H1 (cell line): ENCODE measurements at places on chromosomes 3 and 15. TPM values are rescaled to one million over a fixed set of nuclear protein-coding genes. Genes with fewer than 3 reads are reported as not detected.

- no peaks in the 10 kb centered on the region for H3K27me3 ChIP-seq
- H3K4me1 ChIP-seq, result peaks cover 17% of the 10 kb centered on the region; the same call in 1 of the 2 replicates
- peak overlapping the region; percentile 67 for H3K27ac ChIP-seq
Observed at GRCh38 chr15:39172380-39173281, 408.2 kb upstream of the THBS1 start.

DNA sequence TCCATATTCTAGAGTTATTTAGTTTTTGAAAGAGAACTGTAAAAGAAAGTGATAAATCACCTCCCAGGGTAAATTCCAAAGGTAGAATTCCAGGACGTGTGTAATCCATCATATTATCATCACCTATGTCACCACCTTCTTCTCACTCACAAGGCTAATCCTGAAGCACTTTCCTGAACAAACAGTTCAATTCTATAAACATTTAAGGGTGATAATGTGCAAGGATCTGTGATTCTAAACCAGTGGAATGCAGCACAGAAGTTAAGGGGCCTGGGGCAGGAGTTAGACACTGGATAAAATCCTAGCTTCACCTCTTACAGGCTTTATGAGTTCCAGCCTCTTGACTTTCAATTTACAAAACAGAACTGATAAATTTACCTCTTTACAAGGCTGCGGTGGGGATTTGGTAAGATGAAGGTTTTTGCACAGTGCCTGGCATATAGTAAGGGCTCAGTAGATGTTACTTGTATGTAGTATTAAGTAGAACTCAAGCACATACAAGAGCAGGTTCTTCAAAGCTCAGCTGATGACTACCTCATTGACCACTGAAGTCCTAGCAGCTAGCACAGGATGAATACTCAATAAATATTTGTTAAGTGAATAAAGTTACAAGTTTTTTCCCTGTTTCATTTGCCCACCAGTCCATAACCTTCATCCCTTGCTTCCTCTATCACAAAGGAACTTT, 47.3 kb upstream of the CCDC80 start:
- no peaks in the 10 kb centered on the region for H3K36me3 ChIP-seq
- H3K27me3 ChIP-seq, result no peaks in the 10 kb centered on the region
- H3K4me3 ChIP-seq, result no peak overlapping the region
- DNase-seq, result no peak
- H3K4me1 ChIP-seq, result 0 out of 2 replicates have a peak, but pooled peaks cover 1% of the 10 kb centered on the region
- no peak overlapping the region for H3K27ac ChIP-seq

DNA sequence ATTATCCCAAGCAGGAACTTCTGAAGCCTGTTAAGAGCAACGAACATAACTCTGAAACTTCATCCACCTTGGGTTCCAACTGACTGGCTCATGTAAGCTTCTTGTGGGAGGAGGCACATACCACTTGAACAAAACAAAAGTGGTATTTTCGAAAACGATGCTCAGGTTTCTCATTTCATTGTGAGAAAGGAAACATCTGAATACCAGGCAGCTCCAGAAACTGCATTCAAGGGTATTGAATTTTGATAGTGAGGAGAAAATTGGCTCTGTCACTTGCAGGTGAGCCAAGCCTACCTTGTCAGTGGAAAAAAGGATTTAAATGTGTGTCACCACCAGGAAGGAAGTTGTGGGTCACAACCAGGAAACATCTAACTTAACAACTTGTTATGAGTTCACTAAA, 218.1 kb upstream of the SATB1 start:
- H3K27ac ChIP-seq, result no peak overlapping the region
- H3K36me3 ChIP-seq, result no peaks in the 10 kb centered on the region
- H3K27me3 ChIP-seq, result no peaks in the 10 kb centered on the region
- DNase-seq, result no peak
- H3K4me3 ChIP-seq, result no peak overlapping the region

DNA sequence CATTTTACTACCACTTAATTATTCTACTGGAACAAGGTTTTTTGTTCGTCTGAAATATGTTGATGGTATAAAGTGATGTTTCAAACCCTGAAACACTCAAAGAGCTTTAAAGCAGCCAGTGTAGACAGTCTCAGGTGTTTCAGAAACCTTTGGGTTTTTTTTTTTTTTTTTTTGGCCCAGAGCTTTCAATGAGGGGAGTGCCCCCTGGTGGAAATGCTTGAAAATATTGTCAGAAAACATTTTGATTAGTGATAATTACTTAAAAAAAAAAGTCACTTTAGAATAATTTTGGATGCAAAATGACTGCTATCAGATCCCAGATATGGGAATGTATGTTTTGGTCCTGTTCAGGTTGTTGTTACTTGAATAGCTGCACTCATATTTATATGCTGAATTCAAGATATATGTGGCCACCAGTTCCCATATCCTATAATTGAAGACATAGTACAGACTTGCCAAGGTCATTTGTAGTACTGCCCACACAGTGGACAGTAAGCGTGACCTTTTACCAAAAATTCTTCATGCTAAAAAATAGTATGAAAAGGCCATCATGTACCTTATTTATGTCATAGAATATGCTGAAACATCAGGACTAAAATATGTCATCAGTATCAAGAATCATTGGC, 35.9 kb downstream of the SATB1 start:
- no peaks in the 10 kb centered on the region; the same call in none of the 2 replicates for H3K4me1 ChIP-seq
- peaks cover 4% of the 10 kb centered on the region; the same call in 1 of the 2 replicates for H3K36me3 ChIP-seq
- no peak for DNase-seq
- H3K4me3 ChIP-seq, result no peak overlapping the region

DNA sequence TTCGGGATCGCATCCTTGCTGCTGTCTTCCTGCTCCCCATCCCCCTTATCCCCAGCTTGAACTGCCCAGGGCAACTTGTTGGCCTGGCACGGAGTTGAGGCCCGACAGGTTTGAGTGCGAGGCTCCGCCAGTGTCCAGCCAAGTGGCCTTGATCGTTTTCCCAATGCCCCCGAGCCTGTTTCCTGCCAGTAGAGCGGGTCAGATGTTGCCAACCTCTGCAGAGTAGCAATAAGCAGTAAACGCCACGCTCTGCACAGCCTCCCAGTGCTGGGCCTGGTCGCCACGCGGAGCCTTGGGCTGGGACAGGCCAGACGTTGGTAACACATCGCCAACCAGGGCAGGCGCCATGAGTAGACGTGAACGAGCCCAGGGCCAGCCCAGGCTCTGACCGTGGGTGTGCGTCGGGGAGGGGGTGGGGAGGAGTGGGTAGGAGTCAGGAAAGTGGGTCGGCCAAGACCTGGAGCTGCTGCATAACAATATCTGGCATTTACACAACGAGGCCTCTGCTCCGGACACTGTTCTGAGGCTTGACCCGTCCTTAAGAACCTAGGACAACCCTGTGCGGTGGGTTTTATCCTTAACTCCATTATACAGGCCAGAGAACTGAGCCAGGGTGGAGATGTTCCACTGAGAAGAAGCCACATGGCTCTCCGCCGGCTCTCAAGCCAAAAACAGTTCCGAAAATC, 444 bp upstream of the ABHD14A start:
- H3K27ac ChIP-seq, result no peak overlapping the region
- DNase-seq, result no peak

- no peak for DNase-seq
- H3K4me3 ChIP-seq, result no peak overlapping the region
- no peaks in the 10 kb centered on the region for H3K4me1 ChIP-seq
- no peak overlapping the region for H3K27ac ChIP-seq
- H3K27me3 ChIP-seq, result no peaks in the 10 kb centered on the region
- H3K36me3 ChIP-seq, result no peaks in the 10 kb centered on the region
Observed at GRCh38 chr3:178498871-178499270, 37.4 kb upstream of the KCNMB2 start.

DNA sequence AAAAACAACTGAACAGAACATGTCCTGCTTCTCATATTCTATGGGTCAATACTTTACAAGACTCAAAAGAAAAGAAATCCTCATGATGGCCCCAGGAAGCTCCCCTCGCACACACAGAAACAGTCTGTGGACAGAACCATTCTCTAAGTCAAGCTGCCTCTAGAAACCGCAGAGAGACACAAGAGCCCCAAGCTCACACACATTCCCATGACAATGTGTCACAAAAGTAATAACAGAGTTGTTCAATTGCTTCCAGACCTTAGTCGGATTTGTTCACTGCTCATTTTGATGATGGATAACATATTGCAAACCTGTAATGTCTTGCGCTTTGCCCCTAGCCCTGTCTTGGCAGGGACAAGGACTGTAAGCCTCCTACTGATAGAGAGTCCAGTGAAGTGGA, 60.9 kb downstream of the UMPS start:
- no peak overlapping the region for H3K4me3 ChIP-seq
- H3K36me3 ChIP-seq, result peaks cover 6% of the 10 kb centered on the region; the same call in 1 of the 2 replicates
- no peak overlapping the region for H3K27ac ChIP-seq
- H3K4me1 ChIP-seq, result no peaks in the 10 kb centered on the region
- no peak for DNase-seq

- no peaks in the 10 kb centered on the region for H3K36me3 ChIP-seq
- H3K27ac ChIP-seq, result no peak overlapping the region
- peaks cover 2% of the 10 kb centered on the region for H3K4me1 ChIP-seq
- no peak overlapping the region for H3K4me3 ChIP-seq
- no peak for DNase-seq
Observed at GRCh38 chr15:63015618-63016017, 26.9 kb upstream of the TPM1 start.

DNA sequence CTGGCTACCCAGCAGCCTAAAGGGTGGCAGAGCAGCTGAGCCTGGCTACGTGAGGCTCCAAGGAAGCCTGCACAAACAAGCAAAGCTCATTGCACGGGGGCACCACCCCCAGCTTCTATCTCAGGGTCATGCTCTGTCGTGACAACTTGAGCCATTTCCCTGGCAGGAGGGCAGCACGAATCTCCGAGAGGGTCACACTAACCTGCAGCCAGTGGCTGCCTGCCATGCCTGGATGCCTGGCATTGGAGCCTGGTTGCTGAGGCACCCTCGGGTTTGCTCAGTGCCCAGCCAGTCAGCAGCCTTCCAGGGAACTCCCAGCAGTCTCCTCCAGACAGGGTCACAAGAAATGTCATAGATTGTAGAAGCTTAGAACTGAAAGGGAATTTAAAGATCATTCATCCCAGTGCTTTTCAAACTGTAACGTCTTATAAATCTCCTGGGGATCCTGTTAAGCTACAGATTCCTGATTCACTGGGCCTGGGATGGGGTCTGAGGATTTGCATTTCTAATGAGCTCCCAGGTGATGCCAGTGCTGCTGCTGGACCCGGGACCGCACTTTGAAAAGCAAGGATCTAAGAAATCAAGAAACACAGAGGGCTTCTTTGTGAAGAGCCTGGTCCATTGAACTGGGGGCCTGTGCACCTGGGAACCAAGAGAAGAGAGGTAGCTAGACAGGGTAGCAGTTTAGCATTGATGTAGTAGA, 48.4 kb downstream of the TMEM266 start:
- no peak overlapping the region for H3K27ac ChIP-seq
- no peaks in the 10 kb centered on the region for H3K4me1 ChIP-seq
- no peaks in the 10 kb centered on the region for H3K36me3 ChIP-seq
- no peaks in the 10 kb centered on the region for H3K27me3 ChIP-seq
- no peak for DNase-seq

GRCh38 chr15:85564686-85565085, 184.3 kb downstream of the AKAP13 start:
- H3K27ac ChIP-seq, result no peak overlapping the region
- no peaks in the 10 kb centered on the region for H3K4me1 ChIP-seq
- H3K4me3 ChIP-seq, result no peak overlapping the region
- no peak for DNase-seq
- no peaks in the 10 kb centered on the region for H3K36me3 ChIP-seq
- no peaks in the 10 kb centered on the region for H3K27me3 ChIP-seq

DNA sequence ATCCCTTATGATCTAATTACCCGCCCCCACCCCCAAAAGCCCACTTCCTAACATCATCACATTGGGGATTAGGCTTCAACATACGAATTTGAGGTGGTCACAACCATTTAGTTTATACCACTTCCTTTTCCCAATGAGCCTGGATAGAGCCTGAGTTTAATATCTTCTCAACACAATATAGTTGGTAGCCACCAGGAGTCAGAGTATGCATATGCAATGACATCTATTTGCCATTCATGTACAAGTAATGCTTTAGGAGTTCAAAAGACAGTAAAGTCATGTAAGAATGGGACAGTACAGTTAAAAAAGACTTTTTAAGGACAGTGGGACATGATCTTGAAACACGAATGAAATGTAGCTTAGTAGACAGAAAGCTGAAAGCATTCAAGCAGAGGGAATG, 172.4 kb downstream of the DCLK3 start:
- H3K27ac ChIP-seq, result no peak overlapping the region
- H3K36me3 ChIP-seq, result no peaks in the 10 kb centered on the region
- no peaks in the 10 kb centered on the region for H3K27me3 ChIP-seq
- DNase-seq, result no peak

GRCh38 chr15:41556677-41557076, 2.3 kb upstream of the TYRO3 start:
- peaks cover 23% of the 10 kb centered on the region for H3K4me1 ChIP-seq
- no peaks in the 10 kb centered on the region for H3K36me3 ChIP-seq
- no peak overlapping the region for H3K4me3 ChIP-seq
- H3K27ac ChIP-seq, result no peak overlapping the region
- H3K27me3 ChIP-seq, result no peaks in the 10 kb centered on the region; the same call in 1 of the 2 replicates

GRCh38 chr15:74402873-74403587, 30.7 kb downstream of the SEMA7A start:
- no peak for DNase-seq
- H3K4me3 ChIP-seq, result no peak overlapping the region
- peaks cover 13% of the 10 kb centered on the region for H3K4me1 ChIP-seq
- H3K27me3 ChIP-seq, result no peaks in the 10 kb centered on the region; the same call in 1 of the 2 replicates
- H3K27ac ChIP-seq, result no peak overlapping the region

GRCh38 chr3:133374708-133375402, 25.0 kb upstream of the BFSP2 start:
- no peaks in the 10 kb centered on the region for H3K27me3 ChIP-seq
- no peaks in the 10 kb centered on the region for H3K36me3 ChIP-seq
- H3K4me1 ChIP-seq, result peaks cover 10% of the 10 kb centered on the region
- no peak overlapping the region for H3K27ac ChIP-seq
- H3K4me3 ChIP-seq, result no peak overlapping the region
- no peak for DNase-seq

DNA sequence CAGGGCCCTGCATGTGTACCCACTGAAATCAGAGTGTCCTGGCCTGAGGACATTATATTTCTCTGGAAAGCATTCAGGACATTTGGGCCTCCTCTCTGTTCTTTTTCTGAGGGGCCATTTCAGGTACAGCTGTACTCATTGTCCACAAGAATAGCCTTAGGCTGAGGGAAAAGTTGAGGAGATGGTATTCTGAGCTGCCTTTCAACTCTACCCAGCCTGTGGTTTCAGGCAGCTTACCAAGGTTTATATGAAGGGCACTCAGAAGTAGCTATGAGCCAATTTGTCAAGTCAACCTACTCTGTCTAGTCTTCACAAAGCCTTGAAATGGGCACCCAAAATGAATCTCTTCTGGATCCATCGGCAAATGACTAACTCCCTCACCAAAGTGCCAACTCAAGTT, 9.4 kb downstream of the ATP13A4 start:
- no peak for DNase-seq
- H3K4me3 ChIP-seq, result no peak overlapping the region
- no peaks in the 10 kb centered on the region for H3K36me3 ChIP-seq
- no peaks in the 10 kb centered on the region for H3K4me1 ChIP-seq

- H3K27me3 ChIP-seq, result no peaks in the 10 kb centered on the region
- no peak overlapping the region for H3K4me3 ChIP-seq
- DNase-seq, result no peak
- H3K27ac ChIP-seq, result no peak overlapping the region
- H3K4me1 ChIP-seq, result no peaks in the 10 kb centered on the region
Observed at GRCh38 chr15:55254916-55255679, 34.5 kb downstream of the RAB27A start.

Gene AGBL1
- total RNA-seq, result not detected in 2 replicates

Gene ROPN1
- 0.44 TPM in 1 of 2 replicates, not detected in the other for total RNA-seq

Gene SNTN
- total RNA-seq, result not detected in 2 replicates

Gene TOPAZ1
- total RNA-seq, result not detected in 2 replicates

Gene ITIH4
- total RNA-seq, result 0.78 and 3.7 TPM in 2 replicates

Gene RAB11A
- 247 and 254 TPM in 2 replicates for total RNA-seq

Gene PTPN23
- 44.1 and 46.7 TPM in 2 replicates for total RNA-seq
